ENCODE measurements at places on chromosomes 5 and 9.

- no peak for DNase-seq
Measured at GRCh38 chr9:115730845-115731244, 422.7 kb upstream of the PAPPA start.

- no peak for DNase-seq
Measured at GRCh38 chr9:98867429-98868168, 60.1 kb downstream of the GALNT12 start.

DNA sequence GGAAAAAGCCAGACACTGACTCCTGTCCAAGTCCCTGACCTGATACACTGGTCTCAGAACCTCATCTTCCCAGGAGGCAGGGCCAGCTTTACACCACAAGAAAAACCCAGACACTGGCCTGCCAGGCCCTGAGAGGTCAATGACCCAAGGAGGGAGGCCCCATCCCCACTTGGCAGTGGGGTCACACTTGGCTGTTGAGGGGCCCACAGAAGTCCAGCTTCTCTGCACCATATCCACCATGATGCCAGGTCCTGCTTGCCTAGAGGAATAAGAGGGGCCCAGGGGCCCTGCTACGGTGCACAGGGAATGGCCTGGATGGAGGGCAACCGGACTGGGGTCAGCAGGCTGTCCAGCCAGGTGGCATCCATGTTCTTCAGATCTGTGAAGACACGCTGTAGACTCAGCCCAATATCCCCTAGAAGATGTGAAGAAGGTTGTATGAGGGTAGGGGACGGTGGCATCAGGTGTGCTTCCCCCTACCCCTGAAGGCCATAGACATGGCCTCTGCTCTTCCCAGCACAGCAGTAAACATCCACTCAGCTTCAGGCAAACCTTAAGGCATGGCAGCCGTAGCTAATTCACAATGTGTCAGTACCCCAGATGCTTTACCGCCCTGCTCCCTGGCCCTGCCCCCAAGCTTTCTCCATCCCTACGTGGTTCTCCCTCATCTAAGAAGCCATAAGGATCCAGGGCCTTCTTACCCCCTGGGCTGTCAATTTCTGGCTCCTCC, 6.7 kb downstream of the IRF1 start:
- no peak for DNase-seq

DNA sequence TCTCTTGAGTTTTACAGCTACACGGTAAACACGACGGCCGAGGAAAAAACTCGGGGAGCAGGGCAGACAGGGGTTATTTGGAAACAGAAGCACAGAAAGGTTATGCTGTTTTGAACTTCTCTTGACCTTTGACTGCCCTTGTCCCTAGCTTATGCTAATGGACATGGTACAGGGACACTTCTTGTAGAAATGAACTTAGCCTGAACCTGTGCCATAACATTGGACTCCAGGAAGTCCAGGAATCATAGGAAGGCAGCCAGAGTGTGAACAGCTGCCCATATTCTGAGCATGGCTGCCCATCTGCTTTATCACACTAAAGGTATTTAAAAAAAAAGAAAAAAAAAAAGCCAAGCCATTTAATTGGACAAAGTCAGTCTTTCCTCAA, 46.1 kb downstream of the NR6A1 start:
- no peak for DNase-seq

GRCh38 chr5:176732306-176732705, 78.1 kb upstream of the UNC5A start:
- no peak for DNase-seq

DNA sequence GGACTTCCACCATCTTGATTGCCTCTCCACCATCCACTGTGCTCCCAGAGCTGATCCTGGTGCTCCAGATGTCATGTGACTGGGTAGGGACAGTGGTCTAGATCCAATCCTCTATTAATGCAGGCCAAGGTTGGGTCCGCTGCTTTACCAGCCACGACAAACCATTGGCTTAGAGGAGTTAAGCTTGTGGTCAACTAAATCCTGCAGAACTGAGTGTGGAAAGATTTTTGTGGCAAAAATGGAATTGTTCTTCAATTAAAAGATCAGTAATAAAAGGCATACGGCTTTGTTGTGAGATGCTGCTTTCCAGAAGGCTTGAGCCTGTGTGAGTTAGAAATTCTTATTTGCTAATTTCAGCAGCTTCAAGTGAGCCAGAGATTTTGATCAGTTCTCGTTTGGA, 30.7 kb downstream of the SLC1A3 start:
- no peak for DNase-seq

GRCh38 chr9:1768561-1768960, 246.6 kb upstream of the SMARCA2 start:
- DNase-seq = no peak

- peak; percentile 1 for DNase-seq
Measured at GRCh38 chr5:36079200-36079781, 12.6 kb upstream of the UGT3A2 start.

DNA sequence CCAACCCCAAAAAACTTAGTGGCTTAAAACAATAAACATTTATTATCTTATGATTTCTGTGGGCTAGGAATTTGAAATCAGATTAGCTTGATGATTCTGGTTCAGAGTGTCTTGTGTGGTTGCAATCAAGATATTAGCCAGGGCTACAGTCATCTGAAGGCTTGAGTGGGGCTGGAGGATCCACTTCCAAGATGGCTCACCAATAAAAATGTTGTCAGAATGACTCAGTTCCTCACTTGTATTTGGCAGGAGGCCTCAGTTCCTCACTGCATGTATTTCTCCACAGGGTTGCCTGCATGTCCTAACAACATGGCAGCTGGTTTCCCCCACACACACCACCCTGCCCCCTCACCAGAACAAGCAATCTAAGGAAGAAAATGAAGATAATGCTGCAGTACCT, 98.2 kb upstream of the NIPBL start:
- DNase-seq = no peak

GRCh38 chr9:73039271-73040263, 86.7 kb upstream of the ALDH1A1 start:
- DNase-seq = no peak

GRCh38 chr5:88664645-88665044, 218.3 kb downstream of the MEF2C start:
- DNase-seq = no peak

DNA sequence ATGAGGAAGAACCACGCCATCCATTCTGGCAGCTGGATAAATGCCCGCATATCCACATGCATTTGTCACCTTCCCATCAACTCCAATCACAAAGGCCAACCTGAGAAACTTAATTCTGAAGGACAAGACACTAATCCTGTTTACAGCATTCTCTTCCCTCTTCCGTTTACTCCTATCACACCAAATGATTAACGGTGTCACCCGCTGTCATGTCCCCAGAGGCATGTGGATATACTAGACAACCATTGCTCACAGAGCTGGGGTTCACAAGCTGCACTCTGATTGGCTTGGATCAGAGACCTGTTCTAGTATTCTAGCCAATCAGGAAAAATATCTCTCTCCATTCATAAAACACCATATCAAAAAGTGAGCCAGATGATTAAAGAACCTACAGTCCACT, 3.6 kb downstream of the MACROH2A1 start:
- DNase-seq = no peak

DNA sequence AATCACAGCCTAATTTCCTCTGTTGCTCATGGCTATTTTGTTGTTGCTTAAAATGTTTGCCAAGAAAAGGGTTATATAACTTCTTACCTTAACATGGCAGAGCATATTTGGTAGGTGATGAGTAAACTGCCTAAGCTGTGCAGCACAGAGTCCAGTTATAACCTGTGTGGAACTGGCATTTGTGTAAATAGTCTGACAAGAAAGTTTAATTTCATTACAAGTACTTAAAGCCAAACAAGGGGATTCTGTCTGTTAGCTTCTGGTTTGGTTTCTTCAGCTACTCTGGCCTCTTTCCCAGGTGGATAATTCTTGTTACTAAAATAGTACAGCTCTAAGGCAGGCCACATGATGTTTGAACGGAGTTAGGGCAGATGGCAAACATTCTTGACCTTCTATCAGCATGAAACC, 72.2 kb downstream of the PTCD2 start:
- DNase-seq = no peak

- no peak for DNase-seq
Measured at GRCh38 chr5:180070756-180071530, 616 bp downstream of the RNF130 start.

- no peak for DNase-seq
Measured at GRCh38 chr5:112549605-112550166, 130.6 kb upstream of the EPB41L4A start.

DNA sequence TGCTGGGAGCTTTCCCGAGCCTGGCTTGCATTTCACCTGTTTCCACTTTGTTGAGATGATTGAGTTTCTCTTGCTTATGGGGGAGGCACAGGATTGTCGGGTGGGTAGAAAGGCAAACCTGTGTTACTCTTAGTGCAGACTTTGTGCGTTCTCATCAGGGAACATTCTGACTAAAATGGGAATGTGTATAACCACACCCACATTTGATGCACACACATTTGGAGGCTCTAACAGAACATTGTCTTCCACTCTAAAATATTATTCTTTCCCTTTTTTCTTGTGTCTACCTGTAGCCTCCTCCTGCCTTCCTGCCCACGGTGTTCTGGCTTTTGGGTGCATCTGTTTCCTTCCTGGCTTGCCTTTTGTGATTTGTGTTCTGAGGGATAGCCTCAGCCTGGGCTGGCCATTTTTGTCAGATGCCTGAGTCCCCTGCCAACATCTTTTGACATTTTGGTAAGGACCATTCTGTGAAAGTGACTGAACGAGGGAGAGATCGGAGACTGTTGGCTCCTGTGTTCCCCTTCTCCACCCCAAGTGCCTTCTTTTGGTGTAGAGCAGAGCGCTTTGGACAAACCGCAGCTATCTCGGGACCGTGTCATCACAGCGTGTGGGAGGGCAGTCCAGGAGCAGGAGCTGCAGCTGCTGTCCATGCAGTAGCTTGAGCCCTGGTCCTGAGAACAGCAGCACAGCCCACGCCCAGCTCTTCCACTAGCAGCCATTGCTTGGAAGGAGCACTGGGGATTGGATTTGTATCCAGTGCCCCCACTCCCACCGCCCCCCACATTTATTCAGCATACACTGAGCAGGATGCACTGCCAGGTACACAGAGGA, 101.4 kb downstream of the ARHGAP26 start:
- DNase-seq = no peak

- no peak for DNase-seq
Measured at GRCh38 chr5:91053741-91054025, 329.4 kb downstream of the ARRDC3 start.

GRCh38 chr5:141771031-141771430, 89.0 kb upstream of the ARAP3 start:
- no peak for DNase-seq

DNA sequence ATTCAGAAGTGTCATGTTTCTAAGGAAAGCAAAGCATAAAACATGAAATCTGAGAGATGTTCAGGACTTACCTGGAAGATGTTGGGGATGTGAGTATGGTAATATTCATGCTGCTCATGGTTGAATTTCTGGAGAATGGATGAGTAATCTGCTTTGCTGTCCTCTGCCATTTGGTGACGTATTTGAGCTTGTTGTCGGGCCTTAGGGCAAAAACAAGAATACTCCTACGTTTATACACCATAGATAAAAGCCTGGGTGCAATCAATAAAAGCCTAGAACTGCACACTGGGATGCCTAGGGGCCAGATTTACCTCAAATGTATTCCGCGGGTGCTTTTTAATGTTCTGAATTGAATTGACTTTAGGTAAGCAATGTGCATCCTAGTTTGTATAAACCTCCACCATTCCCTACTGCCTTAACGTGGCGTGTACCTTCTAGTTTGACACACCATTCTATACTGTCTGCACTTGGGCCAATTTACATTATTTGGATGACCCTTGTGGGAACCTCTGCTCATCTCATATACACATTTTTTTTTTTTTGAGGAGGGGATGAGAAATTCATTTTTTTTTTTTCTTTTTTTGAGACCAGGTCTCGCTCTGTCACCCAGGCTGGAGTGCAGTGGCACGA, 94.4 kb downstream of the USP20 start:
- no peak for DNase-seq

- no peak for DNase-seq
Measured at GRCh38 chr9:70668751-70669150, 254.3 kb upstream of the KLF9 start.

- no peak for DNase-seq
Measured at GRCh38 chr5:133664422-133664821, 52.1 kb upstream of the FSTL4 start.

- no peak for DNase-seq
Measured at GRCh38 chr5:129074903-129075302, 19.6 kb upstream of the ISOC1 start.

All from stimulated activated CD4-positive, alpha-beta T cell treated with anti-CD3 and anti-CD28 coated beads, Interleukin-2, amount 100 ng/mL, for 4 hours (primary cell).